Coronary artery (tissue), 2 donors: ENCODE measurements at places on chromosomes 1 and 21.

DNA sequence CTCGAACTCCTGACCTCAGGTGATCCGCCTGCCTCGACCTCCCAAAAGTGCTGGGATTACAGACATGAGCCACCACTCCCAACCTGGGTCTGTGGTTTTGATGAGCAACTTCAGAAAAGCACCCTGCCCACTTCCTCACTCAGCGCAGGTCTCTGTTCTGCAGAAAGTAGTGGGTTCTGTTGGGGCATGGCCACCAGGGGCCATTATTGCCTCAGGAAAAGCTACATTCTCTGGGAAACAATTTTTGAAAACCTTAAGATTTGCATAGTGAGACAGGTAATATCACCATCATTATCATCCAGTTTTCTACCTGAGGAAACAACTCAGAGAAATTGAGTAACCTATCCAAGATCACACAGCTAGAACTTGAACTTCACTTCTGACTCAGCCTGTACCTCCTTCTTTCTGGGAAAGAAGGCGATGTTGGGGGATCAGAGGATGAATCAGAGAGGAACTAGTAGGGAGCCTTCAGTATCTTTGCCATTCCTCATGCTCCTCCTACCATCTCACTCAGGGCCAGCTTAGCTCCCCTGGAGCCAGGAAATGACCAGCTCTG, 7.1 kb upstream of the NES start:
- DNase-seq, result no peak

DNA sequence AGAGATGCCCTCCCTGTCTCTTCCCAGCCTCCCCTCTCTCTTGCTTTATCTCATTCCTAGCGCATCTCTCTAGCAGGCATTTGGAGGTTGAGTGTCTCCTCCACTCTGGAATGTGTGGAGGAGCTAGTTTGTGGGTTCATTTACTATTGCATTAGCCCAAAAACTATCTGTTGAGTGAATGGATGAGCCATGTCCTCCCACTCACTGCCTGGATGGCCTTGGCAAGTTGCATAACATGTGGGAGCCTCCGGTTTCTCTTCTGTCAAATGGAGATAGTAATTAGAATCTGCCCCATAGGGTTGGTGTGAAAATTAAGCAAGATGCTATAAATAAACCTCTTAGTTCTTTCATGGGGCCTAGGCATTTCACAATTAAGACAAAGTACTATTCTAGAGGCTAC, 181.8 kb downstream of the KAZN start:
- DNase-seq, result no peak

DNA sequence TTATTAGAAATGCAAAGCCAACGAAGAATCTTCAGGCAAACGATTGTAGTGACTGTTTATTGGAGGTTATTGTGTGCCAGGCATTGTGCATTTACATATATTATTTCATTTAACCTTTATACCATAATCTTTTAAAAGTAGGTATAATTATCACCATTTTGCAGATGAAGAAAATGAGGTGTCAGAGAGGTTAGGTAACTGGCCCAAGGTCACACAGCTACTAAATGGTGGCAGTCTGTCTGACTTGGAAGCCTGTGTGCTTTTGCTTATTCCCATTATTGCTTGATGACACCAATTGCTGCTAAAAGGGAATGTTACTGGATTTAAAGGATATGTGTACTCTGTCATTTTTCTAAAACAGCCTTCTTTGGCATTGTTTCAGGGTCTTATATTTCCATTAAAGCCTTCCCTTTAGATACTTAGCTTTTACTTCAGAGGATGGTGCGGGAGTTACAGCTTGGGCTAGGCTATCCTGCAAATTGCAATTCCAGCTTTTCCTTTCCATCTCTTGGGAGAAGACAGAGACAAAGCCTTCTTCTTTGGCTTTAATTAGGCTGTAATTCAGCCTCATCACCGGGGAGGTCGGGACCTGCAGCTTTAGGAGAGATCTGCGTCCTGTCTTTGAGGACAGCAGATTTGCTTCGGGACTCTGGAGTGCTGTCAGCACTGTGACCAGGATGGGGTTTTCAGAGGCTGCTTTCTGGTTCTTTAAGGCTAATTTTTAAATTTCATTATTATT, 37.4 kb upstream of the ERRFI1 start:
- no peak for DNase-seq

DNA sequence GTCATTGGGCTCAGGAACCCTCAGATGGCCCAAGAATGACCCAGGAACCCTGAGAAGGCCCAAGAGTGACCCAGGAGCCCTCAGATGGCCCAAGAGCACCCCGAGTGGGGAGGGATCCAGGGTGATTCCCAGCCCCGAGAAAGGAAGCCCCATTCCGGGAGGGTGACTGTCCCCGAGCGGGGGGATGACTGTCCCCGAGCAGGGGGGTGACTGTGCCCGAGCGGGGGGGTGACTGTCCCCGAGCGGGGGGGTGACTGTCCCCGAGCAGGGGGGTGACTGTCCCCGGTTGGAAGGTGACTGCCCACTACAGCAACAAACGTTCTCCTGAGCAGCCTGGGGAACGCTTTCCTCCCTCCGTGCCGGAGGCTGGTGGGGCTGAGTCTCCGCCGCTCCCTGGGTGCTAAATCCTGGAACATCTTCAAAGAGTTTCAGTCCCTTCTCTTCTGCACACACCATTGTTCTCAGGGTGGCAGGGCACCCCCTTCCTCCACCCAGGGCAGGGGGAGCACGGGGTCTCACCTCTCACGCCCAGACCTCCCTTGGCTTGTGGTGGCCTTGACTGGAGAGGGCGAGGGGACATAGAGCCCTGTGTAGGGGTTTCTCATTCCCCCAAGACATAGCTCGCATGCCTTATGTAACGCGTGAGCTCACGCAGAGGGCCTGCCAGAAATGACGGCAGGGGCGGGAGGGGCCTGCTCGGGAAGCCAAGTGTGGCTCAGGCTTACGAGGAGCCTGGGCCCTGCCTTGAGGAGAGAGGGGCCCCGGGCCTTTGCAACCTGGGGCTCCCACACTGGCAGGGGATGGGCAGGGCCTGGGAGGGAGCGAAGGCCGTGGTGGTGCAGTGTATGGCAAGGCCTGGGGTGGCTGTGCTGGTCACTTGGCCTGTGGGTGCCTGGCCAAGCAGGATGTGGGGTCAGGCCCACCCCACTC, 14.3 kb upstream of the SKI start:
- peak; percentile 94 for DNase-seq

GRCh38 chr1:36400825-36401601, 3.3 kb upstream of the LSM10 start:
- DNase-seq, result no peak

DNA sequence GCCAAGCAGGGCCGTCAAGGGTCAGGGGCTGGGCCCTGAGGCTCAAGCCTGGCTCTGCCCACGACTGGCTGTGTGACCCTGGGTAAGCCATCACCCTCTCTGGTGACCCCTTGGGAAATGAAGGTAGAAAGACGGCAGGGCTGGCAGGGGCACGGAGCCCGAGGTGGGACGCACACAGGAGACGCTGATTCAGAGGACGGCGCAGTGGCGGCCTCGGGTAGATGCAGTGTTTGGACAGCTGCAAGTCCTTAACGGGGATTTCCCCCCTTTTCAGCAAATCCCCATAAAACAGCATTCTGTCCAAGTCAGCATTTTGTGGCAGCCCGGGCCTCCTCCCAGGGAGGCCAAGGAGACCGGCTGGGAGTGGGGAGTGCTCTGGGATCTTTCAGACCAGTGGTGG, 16.7 kb downstream of the COL8A2 start:
- DNase-seq, result no peak

- no peak for DNase-seq
These were observed 4.8 kb downstream of the TTLL7 start for GRCh38 chr1:83994111-83994510.

GRCh38 chr1:159678939-159679338, 35.5 kb downstream of the CRP start:
- no peak for DNase-seq

- DNase-seq, result no peak
These were observed 63.0 kb downstream of the KCNN3 start for GRCh38 chr1:154807048-154807591.

DNA sequence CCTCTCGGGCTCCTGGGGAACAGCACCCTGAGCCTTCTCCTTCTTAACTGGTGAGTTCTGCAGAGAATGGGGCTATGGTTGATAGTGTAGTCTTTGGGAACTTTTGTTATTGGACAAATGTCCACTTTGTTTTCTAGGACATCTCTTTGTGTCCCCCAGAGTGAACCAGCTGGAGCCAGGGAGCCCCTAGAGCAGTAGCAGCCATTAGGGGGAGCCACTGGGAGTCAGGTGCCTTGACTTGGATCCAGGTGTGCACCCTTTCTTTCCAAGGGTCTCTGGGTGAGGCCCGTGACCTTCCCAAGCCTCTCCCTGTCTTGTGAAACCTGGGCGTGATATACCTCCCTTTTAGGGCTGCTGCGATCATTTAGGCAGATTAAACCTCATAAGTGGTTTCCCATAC, 36.9 kb downstream of the ABCG1 start:
- DNase-seq, result no peak

DNA sequence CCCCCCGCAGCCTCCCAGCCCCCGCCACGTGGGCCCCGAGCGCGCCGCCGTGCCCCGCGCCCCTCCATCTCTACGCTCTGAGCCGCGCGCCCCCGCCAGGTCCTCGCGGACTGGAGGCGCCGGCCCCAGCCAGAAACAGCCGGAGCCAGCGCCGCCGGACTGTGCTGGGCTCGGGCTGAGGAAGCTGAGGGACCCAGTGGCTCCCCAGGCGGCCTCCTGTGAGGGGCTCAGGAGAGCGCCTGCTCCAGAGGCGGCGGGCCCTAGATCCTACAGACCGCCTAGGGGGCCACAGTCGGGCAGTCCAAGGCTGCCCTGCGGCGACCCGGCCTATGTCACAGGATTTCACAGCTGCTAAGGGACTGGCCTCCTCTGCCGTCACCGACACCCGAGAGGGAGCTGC, 82.1 kb downstream of the NENF start:
- DNase-seq, result no peak

- DNase-seq, result no peak
These were observed 189.0 kb upstream of the ZRANB2 start for GRCh38 chr1:71269818-71270217.

- no peak for DNase-seq
These were observed 6.3 kb downstream of the LEFTY2 start for GRCh38 chr1:225934711-225935110.

DNA sequence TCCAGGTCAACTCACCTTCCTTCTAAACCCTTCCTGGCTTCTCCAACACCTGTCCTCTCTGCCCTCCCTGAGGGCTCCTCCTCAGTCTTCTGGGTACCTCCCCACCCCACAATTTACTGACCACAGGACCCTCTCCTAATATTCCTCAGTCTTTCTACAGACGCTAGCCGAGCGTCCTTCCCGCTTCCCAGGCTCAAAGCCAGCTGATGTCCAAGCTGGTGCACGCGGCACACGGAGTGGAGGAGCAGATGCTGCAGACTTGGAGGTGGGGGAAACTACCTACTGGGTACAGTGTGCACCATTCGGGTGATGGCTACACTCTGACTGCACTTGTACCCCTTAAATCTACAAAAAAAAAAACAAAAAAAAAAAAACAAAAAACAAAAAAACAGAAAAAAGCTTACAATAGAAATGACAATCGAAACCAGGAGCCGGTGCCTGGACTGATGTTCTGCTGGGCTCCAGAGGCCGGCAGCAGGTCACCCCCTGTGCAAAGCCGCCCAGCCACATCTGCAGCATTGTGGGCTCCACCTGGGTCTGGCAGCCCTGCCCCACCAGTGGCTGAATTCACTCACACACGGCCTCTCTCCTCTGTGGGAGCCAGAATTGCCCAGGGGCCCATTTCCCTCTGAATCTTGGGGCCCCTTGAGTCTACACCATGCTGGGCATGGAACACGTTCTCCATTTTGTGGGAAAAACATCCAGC, 7.0 kb downstream of the TRIM11 start:
- peak; percentile 62 for DNase-seq

DNA sequence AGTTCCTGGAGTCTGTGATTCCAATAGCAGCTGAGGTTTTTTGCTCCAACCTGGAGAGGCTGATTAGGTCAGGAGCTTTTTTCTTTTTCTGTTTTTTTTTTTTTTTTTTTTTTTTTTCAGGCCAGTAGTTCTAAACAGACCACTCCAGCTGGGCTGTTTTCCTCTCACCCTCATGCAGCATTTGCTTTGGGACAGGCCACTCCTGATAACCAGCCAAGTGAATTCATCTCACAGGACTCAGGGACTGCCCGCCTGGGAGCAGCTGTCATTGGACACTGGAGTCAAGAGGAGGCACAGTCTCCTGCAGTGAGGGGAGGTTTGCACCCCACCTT, 22.9 kb downstream of the PLXNA2 start:
- DNase-seq, result no peak
